ENCODE measurements at places on chromosomes 1 and 21.

DNA sequence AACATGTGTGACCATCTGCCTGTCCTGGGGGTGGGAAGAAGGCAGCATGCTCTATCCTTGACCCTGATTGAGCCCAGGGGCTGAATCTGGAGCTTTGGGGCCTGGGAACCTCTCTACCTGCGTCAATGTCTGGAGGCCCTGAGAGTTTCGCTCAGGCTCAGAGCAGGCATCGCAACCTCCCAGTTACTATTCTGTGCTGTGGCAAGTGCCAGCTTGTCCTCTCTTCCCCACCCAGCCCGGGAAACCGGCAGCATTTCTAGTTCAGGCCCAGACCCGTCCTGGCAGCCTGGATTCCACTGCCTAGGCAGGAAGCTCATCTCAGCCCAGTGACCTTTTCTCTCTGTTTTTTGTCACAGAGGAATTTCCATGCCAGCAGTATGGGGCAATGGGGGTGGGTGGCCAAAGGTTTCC is 10.0 kb upstream of the IRF6 start:
- no peak for DNase-seq

- peak; percentile 47 for DNase-seq
Observed at GRCh38 chr1:89724369-89725010, 91.6 kb downstream of the LRRC8C start.

DNA sequence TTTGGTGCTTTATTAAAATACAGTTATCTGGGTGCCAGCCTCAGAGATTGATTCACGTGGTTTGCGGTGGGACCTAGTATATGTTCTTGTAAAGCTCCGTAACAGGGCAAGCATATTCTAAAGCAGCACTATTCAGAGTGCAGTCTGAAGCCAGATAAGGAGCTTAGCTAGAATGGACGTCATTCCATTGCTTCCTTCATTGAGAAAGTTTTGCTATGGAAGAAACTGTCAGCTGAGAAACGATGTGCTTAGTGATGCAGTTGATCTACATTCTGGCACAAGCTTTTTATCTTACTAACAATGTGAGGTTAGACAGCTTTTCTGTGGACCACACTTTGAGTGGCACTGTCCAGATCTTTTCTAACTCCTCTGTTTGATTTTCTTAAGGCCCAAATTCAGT is 26.2 kb downstream of the SLC44A3 start:
- DNase-seq = no peak

DNA sequence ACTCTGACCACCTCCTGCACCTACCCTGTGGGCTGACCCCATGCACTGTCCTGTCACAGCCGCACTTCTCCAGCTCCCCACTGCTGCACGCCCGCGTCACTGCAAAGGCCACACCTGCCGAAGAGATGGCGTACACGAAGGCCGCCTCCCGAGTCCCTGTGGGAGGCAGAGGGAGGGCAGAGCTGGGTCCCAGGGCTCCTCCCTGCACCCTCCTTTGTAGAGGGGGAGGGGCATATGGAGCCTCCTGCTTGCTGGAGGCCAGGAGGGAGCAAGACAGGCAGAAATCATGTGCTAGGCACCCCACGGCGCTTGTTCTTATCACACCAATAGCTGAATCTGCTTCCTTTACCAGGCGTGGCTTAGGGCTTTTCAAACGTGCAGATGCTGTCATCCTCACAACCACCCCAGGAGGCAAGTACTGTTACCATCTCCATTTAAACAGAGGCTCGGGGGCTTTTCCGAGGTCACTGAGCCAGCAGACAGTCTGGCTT is 21.4 kb downstream of the WNT4 start:
- DNase-seq = no peak

DNA sequence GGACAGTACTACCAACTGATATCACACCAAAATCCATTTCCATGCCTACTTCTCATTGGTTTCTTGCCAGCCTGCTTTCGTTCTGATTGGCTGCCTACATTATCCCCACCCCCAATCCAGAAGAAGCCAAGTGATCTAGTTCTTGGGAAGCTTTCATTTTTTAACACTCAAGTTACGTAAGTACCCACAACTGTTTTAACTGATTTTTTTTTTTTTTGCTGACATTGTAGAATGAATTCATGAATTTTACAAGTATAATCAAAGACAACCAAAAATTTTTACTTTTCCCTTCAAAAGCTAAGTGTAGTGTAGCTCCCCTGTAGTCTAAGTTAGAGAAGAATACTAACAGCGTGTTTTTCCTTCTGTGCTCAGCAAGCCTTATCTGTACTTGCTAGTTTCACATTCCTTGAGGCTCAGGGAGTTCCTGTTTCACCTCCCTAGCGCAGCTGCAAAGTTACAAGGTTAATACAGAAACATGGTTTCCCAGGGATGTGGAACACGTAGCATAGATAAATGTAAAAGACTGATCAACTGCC is at the start of gene SLC9C2:
Gene SLC9C2 (minus strand): TSS at position 17 of the 536 bp plus-strand sequence. CDS start 1,296 bp downstream, outside the sequence.
- peak; percentile 30 for DNase-seq
